DMS79 treated with DMSO at 0.1 percent for 48 hours (cell line): ENCODE measurements at places on chromosomes 16 and 17.
A peak's percentile ranks its signal among the peaks of the same experiment; 100 is the strongest.

- DNase-seq = no peak
Observed at GRCh38 chr17:56876766-56877179, 37.1 kb downstream of the TRIM25 start.

DNA sequence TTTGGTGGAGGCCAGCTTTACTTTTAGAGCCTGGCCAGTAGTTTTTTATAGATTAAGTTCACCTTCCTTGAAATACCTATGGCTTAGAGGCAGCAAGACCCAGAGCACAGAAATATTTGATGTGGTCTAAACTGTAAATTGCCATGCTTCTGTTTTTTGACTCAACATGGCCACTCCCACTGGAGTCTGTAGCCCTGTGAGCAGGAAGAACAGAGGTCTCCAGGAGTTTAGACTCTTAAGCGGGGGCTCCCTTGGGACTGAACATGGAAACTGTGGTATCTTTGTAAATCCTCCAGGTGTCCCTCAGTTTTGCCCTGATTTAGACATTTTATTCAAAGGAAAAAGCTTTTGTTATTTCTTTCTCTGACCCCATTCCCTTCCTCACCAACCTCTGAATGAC is 145.6 kb downstream of the FTO start:
- no peak for DNase-seq

- DNase-seq = no peak
Observed at GRCh38 chr17:72545766-72546165, 424.9 kb downstream of the SOX9 start.

GRCh38 chr16:49510654-49511305 is 137.2 kb downstream of the C16orf78 start:
- DNase-seq = no peak

DNA sequence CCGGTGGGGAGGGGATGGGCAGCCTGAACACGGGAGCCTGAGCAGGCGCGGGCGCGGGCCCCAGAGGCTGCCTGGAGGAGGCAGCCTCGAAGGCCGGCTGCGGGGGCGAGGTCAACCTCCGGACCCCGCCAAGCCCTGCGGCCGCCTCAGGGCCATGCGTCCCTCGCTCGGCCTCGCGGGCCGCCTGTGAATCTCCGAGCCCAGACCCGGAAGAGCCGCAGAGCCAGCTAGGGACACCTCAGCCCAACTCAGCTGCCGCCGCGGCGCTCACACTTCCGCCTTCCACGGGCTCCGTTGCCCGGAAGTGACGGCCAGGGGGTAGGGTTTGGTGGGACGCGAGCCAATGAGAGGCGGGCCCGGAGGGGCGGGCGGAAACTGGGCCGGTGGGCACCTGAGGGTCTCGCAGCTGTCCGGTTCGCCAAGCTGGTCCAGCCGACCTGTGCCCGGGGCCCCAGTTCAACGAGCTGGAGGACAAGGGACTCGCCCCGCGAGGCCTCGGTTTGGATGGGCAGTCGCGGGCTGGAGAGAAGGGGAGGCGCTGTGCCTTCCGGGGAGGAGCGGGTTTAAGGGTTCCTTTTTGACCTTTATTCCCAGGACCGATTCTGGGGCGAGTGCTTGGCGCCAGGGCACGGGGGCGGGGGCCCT is at the start of gene SLC38A10:
SLC38A10 (minus strand) TSS at position 277 of the 645 bp plus-strand sequence. CDS start 386 bp downstream, outside the sequence.
- DNase-seq = peak; percentile 38

GRCh38 chr16:83689385-83689831 is 118.4 kb upstream of the HSBP1 start:
- no peak for DNase-seq

DNA sequence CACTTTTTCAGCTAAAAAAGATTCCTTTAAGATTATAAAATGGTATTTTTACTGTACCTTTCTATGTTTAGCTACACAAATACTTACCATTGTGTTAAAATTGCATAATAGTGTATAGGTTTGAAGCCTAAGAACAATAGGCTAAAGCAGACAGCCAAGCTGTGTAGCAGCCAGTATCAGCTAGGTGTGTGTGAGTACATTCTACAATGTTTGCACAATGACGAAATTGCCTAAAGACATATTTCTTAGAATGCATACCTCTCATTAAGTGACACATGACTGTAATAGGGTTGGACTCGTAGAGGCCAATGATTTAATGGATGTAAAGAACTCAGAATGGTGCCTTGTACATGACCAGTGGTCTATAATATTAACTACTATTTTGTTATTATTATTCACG is 1.9 kb upstream of the MT1B start:
- no peak for DNase-seq

DNA sequence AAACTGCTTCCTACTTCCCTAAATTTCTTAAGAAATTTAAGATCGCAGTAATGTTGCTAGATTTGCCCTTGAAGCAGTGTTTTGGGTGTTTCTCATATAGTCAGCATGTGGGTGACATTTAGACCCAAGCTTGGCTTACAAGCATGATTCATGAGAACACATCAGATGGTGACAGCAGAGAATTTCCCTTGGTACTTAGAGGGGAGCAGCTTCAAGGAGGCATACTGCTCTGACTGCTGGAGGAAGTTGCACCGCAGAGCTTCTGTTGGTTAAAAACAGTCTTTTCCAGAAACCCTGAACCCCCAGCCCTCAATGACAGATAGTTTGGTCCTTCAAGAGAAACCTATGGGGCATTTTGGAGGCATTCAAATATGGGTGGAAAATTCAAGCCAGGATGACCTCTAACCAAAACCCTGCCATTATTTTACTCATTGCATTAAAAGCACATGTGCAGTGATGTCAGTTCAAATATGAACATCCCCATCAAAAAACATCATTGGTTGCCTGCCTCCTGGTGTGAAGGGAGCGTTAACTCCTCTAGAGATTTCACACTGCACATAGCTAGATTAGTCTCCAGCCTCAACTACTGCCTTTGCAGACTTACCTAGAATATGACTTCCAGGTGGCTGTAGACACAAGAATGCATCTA is 201.5 kb upstream of the CACNG5 start:
- DNase-seq = no peak

DNA sequence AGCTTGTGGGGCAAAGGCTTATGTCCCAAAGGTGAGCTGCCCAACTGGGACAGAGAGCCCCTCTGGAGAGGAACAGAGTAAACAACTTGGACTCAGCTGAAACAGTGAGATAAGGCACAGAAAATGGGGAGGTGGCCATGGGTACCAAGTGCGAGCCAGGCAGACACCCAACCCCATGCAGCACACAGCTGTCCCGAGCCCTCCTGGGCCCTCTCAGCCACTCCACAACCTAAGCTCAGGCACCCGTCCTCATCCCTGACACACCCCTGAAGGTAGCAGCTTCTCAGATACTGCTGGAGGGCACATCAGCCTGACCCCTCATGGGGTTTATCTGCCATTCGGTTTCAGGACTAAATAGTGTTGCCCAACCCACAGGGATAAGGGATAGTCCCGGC is 4.8 kb upstream of the GFOD2 start:
- DNase-seq = no peak

GRCh38 chr16:68737730-68738629 is 888 bp downstream of the CDH1 start:
- peak; percentile 49 for DNase-seq

DNA sequence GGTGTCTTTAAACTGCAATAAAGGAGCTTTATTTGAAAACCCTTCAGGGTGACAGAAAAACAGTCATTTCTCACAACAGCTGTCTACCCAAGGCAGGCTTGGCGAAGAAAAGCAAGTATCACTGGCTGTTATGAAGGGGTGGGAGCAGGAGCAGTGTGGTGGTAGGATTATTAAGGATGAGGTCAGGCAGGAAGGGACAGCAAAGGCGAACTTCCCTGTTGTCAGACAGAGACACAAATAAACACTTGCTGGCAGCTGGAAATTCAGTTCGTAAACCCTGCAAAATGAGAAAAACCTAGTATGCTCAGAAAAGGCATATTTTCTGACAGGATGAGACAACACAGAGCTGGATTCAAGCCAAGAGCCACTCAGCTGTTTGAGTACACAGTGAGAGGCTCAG is 416.3 kb upstream of the CDH5 start:
- DNase-seq = no peak

DNA sequence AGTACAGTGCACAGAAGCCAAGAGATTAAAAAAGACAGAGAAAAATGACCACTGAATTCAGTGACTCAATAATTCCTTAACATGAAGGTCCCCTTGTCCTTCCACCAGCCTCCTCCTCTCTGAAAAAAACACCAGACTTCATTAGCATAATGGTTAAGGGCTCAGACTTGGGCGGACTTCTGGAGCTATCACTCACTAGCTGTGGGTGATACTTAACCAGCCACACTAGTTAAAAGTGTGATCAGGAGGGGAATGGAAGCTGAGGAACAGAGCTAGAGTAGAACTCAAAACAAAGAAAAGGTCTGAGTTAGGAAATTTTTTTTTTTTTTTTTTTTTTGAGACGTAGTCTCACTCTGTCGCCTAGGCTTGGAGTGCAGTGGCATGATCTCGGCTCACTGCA is 23.2 kb downstream of the ZNF652 start:
- DNase-seq = no peak

GRCh38 chr17:1455291-1455796 is 688 bp downstream of the CRK start:
- DNase-seq = peak; percentile 5
